ENCODE measurements at places on chromosomes 3 and 15.

- DNase-seq = no peak
- no peaks in the 10 kb centered on the region for H3K36me3 ChIP-seq
- no peak overlapping the region for H3K27ac ChIP-seq
- H3K4me3 ChIP-seq = no peak overlapping the region
These were observed 44.6 kb downstream of the HACD2 start for GRCh38 chr3:123540285-123540684.

DNA sequence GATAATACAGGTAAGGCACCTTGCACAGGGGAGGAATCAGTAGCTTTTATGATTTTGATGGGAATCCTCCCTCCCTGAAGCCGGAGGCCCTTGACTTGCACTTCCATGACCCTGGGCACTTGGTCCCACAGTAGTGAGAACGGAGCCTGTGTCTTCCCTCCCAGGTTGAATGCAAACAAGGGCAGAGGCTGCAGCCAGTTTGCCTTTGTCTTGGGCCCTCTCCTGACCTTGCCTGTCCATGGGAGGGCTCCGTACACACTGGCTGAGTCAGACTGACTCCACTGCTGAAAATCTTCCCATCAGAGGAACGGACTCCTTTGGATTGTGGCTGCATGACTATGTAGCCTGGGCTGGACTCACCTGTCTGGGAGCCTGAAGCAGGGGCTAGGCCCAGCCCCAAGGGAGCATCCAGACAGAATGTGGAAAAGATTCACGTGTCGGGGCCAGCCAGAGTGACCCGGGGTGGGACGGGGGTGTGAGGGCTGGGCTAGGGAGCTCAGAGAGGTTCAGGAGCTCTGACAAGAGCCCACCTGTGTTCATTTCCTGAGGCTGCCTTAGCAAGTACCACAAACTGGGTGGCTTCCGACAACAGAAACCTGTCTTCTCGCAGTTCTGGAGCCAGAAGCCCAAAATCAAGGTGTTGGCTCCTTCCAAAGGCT, 9.5 kb downstream of the TBC1D21 start:
- H3K27ac ChIP-seq = no peak overlapping the region
- H3K4me1 ChIP-seq = no peaks in the 10 kb centered on the region
- H3K4me3 ChIP-seq = no peak overlapping the region
- H3K36me3 ChIP-seq = no peaks in the 10 kb centered on the region

DNA sequence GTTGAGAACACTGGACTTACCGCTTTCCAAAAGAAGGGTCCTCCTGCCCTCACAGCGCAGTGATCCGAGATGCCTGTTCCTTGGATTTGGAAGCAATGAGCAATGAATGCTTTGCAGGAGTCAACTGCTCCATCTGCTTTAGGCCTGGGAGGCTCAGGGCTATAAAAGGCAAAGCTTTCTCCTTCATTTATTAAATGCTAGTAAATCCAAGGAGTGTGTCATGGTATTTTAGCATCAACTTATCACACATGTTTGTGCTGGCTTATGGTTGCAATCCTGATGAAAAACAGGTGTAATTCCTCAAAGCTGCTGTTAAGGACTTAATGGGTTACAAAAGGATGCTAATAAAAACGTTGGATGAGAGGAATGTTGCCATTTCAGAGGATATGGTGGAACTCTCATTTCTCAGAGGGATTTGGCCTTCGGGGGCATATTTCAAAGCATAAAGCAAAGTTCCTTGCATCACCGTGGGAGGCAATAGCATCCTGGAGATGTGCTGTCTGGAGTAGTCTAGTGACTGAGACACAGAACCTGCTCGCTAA, 158.5 kb upstream of the TPM1 start:
- H3K27ac ChIP-seq = no peak overlapping the region
- no peaks in the 10 kb centered on the region for H3K4me1 ChIP-seq
- no peak for DNase-seq
- no peaks in the 10 kb centered on the region for H3K36me3 ChIP-seq
- H3K4me3 ChIP-seq = no peak overlapping the region
- peaks cover 9% of the 10 kb centered on the region for H3K27me3 ChIP-seq

- no peaks in the 10 kb centered on the region for H3K36me3 ChIP-seq
- no peak for DNase-seq
- H3K4me3 ChIP-seq = no peak overlapping the region
- no peaks in the 10 kb centered on the region for H3K27me3 ChIP-seq
These were observed 398.1 kb downstream of the GABRB3 start for GRCh38 chr15:26374806-26375205.

- H3K4me1 ChIP-seq = no peaks in the 10 kb centered on the region
- H3K4me3 ChIP-seq = no peak overlapping the region
- DNase-seq = no peak
- H3K27ac ChIP-seq = no peak overlapping the region
- H3K36me3 ChIP-seq = no peaks in the 10 kb centered on the region
- H3K27me3 ChIP-seq = no peaks in the 10 kb centered on the region
These were observed 30.7 kb downstream of the DUOX2 start for GRCh38 chr15:45083223-45083622.

Data from DND-41 (cell line).